CD4-positive, alpha-beta T cell treated with Interleukin-4 for 4 hours (primary cell): ENCODE measurements at places on chromosomes 2 and 18.

GRCh38 chr2:32712870-32713269 lies 85.0 kb downstream of the TTC27 start:
- no peak for DNase-seq

GRCh38 chr2:177551989-177552421 lies 159.4 kb downstream of the AGPS start:
- DNase-seq: no peak

DNA sequence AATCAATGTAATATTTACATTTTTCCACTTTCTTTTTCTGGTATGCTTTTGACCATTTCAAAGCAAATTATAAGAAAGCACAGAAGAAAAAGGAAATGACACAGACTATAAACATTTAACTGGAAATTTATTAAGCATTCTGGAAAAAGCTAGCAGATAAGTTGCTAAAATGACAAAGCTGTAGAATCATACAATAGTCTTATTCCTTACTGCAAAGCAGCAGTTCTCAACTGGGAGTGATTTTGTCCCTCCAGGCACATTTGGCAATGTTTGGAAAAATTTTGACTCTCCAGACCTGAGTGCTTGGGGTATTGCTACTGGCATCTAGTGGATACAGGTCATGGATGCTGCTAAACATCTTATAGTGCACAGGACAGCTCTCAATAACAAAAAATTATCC lies 75.1 kb downstream of the MBD5 start:
- DNase-seq: no peak

DNA sequence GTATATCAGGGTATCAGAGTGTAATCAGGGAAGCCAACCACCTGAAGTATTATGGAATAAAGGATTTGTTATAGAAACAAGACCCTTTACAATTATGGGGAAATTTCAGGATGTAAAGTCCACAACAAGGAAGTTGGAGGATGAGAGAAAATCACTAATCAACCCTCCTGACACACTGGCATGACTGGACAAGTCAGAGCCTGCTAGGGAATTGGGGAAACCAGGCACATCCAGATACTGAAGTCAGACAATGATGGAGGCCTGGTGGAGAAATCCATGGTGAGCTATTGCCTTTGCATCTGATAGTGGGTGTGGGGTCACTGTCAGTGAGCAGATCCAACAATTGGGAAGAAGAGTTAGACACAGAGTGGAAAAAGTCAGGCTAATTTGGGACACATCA lies 158.8 kb upstream of the FBXO11 start:
- no peak for DNase-seq

DNA sequence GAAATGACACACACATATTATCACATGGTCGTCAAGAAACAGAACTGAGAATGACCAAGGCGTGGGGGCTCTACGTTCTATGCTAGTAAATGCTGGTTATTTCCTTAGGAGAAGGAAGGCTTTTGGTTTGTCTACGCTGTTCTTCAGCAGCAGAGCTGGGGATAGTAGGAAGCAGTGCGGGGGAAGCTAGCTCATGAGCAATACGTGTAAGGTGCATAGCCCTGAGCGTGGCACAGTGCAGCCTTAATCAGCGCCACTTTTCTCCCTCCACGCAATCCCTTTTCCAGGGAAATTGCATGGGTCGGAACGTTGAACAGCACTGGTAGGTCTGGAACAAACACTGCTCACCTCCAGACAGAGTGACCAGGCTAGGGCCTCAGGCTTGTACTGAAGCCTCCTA lies 199.6 kb upstream of the FBXO11 start:
- no peak for DNase-seq

GRCh38 chr2:187054501-187055319 lies 205.7 kb upstream of the ZSWIM2 start:
- DNase-seq: no peak

GRCh38 chr2:234143896-234144295 lies 93.4 kb downstream of the SPP2 start:
- no peak for DNase-seq

DNA sequence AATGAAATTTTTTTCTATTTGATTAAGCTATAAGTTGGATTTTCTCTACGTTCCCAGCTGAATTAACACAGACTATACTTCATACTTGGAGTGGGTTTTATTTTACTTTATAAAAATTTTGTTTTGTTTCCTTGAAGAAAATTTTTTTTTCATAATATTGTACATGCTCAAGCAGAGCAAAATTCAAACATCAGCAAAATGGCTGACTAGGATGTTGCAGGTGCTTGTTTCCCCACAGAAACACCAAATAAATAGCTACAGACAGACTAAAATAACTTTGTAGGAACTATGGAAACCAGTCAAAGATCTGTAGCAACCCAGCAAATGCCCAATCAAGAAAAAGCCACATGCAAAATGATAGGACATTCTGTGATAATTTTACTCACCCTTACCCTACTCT lies 82.3 kb downstream of the CCDC138 start:
- DNase-seq: no peak

DNA sequence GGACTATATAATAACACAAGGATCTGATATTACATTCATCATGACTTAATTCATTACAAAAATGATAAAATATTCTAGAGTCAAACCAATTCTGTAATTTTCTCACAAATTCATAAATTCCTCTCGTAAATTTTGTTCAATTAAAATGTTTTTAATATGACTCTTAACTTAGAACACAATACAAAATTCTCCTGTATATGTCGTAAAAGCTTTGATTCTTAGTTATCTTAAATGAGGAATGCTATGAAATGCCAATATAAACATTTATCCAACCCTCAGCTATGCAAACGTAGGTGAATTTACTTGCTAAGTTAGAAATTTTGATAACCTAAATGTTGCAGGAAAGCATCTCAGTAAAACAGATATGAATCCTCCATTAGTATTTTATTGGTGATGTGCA lies 28.9 kb downstream of the ARHGAP15 start:
- no peak for DNase-seq

- DNase-seq: no peak
Observed at GRCh38 chr2:196059491-196059960, 9.1 kb downstream of the DNAH7 start.

- DNase-seq: no peak
Observed at GRCh38 chr2:148450531-148450930, 194.0 kb upstream of the EPC2 start.

GRCh38 chr2:201171259-201171814 lies 11.6 kb upstream of the CASP10 start:
- DNase-seq: no peak

DNA sequence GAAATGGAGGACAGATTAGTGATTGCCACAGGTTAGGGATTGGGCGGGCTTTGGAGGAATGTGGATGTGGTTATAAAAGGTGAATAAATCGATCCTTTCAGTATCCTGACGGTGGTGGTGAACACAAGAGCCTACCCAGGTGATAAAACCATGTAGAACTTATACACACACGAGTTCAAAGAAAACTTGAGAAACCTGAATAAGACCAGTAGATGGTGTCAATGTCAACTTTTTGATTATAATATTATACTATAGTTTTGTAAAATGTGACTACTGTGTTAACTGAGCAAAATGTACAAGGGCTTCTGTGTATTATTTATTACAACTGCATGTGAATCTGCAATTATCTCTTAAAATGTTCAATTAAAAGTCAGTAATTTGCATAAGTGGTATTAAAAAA lies 136.3 kb downstream of the ERBB4 start:
- DNase-seq: no peak

DNA sequence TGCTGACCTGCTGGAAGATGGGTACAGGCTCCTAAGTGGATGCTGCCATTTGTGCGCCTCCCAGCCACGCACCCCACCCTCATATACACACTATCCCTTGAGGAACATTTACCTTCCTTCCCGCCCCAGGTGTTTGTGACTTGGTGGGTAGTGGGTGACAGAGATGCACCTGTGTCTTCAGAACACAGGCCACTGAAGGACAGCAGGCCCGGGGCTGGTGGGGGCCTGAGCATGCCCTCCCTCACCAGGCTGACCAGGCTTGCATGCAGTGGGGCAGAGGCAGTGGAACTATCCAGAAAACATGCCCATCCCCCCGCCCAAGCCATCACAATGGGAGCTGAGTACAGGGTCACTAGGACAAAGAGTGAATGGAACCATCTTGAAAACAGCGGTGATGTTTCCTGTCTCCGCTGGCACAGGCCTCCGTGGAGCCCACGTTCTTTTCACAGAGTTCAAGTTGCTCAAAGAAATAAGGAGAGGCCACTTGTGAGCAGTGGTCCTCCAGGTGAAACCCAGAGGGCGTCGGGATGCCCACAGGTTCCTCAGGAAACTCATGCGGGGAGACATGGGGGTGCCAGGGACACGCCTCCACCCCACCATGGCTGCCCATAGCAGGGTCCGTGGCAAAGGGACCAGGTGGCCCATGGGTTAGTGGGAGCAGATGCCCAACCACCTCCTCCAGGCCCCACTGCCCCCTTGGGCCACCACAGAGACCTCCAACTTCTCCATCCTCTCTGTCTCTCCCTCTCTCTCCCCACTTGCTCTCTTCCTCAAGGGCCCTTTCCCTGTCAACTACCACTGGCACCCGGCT lies 90.9 kb downstream of the MALT1 start:
- DNase-seq: no peak

GRCh38 chr2:134954065-134954464 lies 35.4 kb downstream of the CCNT2 start:
- no peak for DNase-seq

DNA sequence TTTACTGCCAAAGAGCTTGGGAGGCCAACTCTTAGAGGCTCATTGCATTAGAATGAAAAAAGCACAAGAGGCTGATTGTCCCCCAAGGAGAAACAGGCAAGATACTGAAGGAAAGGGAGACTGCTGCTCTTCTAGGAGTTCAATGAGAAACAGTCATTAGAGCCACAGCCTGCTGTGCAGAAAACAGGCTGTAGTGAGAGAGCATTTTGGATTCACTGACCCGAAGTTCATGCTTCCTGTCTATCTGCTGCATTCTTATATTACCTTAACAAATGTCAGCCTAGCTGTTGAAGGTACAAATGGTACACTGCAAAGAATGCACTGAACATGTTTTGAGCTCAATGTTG lies 423.3 kb downstream of the SETBP1 start:
- no peak for DNase-seq

DNA sequence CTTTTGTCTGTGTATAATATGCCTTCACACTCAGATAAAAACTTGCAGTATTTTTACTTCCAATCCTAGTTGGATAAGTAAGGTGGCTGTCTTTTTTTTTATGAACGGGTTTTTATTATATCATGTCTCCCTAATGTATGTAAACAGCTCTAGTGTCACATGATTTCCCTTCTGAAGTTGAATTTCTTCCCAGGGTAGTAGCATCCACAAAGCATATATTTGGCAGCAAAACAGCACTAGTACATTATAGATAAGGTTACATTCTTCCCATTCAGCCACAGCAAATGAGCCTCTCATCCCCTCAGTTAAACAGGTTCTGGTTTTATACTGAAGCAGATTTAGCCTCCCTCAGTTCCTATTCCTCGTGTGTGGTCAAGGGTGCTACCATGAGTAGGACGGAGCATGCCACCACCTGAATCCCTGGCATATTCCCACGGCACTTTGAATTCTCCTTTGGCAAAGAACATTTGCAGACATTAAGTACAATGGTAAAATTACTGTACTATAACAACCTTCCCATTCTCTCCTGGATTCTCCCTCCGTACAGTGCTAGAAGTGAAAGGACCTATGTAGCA lies 15.4 kb upstream of the DTNA start:
- no peak for DNase-seq

DNA sequence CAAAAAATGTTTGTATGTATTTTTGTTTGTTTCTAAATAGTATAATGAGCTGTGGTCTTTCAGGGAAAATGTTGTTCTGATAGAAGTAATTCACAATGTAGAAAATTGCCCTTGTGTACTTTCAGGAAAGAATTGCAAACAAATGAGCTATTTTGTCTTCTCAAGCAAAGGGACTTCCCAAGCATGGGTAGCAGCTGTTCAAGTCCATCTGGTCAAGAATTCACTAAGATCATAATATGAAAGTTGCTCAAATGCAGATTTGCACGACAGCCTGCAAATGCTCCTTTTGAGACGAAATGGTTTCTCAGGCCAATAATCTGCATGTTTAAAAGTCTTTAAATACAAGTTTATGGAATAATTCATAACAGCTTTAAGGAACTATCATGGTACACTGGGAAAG lies 51.9 kb upstream of the HNMT start:
- DNase-seq: no peak

DNA sequence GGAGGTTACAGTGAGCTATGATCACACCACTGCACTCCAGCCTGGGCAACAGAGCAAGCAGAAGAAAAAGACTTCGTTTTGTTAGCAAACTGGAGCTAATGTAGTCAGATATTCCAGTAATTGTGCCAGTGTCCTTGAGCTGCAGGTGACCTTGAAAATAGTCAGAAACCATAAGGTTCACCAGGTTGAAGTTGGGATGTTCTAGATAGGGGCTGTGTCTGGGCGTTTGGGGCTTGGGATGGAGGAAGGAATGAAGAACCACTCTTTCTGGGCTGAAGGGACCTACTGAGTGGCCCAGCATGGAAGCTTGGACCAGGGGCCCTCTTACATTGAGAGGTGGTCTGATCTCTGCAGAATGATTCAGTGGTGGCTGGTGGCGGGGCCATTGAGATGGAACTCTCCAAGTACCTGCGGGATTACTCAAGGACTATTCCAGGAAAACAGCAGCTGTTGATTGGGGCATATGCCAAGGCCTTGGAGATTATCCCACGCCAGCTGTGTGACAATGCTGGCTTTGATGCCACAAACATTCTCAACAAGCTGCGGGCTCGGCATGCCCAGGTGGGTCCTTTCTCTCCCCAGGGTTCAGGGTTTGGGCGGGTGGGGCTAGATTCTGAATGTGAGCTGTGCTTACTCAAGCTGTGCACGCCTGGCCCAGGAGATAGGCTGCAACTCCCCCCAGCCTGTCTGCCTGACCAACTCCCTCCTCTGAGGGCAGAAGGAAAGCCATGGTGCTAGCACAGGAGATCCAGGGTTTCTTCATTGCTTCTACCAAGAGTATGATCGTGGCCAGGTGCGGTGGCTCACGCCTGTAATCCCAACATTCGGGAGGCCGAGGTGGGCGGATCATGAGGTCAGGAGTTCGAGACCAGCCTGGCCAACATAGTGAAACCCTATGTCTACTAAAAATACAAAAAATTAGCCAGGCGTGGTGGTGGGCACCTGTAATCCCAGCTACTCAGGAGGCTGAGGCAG lies 17.1 kb downstream of the CCT7 start:
- DNase-seq: no peak

GRCh38 chr18:9710037-9710436 lies 1.9 kb downstream of the RAB31 start:
- no peak for DNase-seq

GRCh38 chr18:48708807-48709206 lies 170.0 kb downstream of the CTIF start:
- DNase-seq: no peak

DNA sequence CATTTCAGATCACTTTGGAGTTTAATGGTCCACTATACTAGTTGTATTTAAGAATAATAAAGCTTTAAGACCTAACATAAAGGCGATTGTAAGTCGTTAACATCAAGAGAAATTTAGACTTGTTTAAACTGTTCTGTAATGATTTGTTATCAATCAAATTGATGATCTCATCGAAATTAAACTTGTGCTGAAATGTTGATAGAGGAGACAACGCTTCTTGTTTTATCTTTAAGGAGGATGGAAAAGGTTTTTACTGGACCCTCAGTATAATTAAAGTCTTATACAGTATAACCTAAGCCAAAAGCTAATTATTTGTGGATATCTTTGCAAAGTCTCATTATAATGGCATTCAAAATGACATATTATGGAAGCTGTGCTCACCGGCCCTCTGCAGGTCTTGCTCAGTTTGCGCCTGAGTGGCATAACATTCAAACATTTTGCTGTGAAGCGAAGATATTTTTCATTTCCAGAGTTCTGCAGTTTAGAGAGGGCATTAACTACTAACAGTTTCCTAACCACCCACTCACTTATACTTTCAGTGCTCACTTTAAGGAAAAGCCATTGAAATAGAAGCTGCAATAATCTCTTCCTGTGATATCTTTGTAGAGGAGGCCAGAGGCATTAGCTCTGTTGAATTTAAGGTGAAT lies 1.4 kb upstream of the SERTAD2 start:
- DNase-seq: no peak
